ENCODE measurements at places on chromosomes 2 and 18.

DNA sequence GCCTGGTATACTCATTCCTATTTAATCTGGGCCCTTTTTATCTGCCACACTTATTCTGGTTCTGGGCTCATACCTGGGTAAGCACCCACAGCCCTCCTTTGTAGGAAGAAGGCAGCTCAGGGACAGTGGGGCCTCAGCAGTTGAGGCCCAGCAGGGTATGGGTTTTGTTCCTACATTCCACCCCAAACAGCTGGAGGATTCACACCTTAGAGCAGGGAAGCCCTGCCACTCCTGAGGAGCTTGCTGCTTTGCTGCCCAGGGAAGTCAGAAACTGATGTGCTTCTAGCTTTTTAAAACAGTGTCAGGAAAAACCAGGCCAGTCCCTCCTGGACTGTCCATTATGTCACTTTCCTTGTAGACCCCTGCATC, 1.2 kb upstream of the LBX2 start:
- no peak for DNase-seq

- DNase-seq, result peak; percentile 61
Observed at GRCh38 chr2:160332318-160332717, 132.2 kb upstream of the ITGB6 start.

DNA sequence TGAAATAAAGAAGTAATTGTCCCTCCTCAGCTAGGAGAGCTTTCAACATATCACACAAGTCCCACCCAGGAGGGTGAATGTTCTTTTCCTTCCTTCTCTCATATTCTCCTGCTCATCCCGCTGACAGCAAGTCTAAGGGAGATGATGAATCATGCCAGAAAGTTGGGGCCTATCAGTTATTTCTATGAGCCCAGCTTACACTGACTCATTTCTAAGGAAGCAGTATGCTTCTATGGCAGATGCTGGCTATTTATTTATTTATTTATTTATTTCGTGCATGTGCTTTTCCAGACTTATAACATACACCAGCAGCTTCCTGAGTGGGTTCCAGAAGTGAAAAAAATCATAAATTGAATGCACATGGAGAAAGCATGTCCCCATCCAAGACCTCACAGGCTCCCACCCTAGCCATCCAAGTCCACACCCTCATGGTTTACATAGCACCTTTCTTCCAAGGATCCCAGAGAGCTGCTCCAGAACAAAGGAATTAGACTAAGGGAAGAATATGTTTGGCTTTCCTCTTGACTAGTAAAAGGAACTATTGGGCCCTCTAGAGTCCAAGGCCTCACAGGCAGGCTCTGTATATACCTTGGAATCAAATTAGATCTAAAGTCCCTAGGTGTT, 1074.2 kb upstream of the ZEB2 start:
- DNase-seq, result no peak

DNA sequence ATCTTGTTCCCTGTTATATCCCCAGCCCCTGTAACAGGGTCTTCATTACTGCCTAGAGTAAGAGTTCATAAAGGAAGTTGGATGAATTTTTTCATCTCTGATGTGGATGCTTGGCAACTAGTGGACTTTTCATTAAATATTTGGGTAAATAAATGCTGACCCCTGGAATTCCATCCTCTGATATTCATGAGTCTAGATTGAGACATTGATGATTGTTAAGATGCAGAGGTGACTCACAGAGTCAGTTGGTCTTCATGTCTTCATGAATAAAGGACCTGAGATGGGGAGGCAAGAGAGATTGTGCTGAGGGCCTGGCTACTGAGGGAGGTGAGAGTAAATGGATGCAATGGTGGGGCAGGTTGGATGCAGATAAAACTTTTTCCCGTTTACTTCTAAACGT, 132.7 kb upstream of the NT5C1B start:
- no peak for DNase-seq

DNA sequence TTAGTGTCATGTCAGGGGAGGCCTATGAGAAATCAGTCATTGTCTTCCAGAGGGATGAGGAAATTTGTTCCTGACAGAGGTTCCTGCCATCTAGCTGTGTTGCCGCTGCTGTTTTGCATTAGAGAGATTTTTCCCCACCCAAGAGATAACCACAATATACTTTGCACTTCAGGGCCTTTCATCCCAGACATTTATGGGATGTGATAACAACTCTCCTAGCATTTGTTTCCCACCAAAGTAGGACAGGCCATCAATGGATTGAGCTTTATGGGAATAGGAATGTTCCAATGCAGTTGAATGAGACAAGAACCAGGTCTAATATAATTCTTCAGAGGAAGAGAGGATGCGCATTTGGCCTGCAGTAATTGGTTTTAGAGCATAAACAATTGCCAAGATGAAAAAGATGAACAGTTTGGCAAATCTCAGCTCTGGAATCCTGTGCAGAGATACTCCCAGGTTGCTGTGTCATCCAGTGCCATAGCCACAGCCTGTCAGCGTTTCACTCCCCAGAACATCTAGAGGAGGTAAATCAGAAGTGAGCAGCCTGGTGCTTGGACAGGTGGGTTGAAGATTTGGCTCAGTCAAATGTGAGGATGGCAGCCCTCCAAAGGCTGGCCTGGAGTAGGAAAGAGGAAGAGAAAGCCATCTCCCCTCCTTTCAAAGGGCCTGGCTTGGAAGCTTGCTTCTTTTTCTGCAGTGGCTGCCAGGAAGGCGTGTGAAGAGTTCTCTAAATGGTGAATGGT, 93.7 kb upstream of the SETBP1 start:
- DNase-seq, result no peak

- DNase-seq, result no peak
Observed at GRCh38 chr18:28855524-28855923, 678.6 kb upstream of the CDH2 start.
